NCI-H1417 treated with DMSO at 0.1 percent for 48 hours (cell line): ENCODE measurements at places on chromosomes 2 and 18.

DNA sequence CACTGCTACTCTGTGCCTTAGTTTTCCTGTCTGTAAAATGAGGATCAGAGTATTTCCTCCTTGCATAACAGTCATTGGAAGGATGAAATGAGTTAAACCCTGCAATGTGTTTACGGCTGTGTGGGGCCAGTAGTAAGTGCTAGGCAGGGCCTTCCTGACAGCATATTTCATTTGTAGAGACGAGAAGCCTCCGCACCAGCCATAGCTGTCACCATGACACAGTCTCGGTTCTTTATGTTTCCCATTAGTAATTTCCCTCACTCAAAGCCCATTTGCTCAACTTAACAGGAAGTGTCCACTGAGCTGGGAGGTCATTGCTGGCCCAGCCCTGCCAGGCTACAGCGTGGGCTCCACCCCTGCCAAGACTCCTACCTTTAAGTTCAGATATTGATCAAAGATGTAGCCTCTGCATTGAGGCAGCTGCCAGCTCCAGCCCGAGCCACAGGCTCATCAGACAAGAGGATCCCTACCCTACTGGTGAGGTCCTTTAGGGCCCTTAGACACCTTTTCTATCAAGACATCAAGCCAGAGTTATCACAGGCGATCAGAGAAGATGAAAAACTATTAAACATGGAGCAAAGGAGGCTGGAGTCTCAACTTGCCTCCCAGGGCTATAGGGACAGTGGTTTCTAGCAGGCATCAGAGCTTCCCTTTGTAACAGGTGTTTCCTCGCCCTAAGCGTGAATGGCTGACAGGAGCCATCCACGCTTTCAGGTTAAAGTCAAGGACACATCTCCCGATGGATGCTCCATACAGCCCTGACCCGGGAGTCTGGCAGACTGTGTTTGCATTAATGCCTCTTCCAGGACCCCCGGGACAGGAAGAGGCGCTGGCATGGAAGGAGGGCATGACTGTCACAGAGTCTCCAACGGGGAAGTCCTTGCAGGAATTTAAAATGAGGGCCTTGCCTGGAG is 251.7 kb downstream of the NDUFA10 start:
- no peak for DNase-seq

GRCh38 chr18:44541159-44541558 is 139.5 kb upstream of the SETBP1 start:
- no peak for DNase-seq

DNA sequence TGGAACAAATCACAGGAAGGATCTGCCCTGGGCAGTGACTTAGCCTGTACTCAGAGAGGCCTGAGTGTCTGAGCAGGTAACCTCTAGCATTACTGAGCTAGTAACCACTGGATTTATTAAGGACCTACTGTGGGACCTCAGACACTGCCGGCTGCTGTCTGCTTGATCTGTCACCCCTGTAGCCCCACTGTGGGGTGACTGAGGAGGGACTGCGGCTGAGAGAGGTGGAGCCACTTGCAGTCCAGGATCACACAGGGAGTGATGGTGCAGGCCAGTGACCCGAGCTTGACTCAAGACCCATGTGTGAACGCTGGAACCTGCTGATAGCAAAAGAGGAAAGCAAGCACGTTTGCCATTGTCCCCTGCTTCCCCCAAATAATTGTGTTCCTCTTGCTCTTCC is 15.6 kb downstream of the CHMP1B start:
- no peak for DNase-seq

DNA sequence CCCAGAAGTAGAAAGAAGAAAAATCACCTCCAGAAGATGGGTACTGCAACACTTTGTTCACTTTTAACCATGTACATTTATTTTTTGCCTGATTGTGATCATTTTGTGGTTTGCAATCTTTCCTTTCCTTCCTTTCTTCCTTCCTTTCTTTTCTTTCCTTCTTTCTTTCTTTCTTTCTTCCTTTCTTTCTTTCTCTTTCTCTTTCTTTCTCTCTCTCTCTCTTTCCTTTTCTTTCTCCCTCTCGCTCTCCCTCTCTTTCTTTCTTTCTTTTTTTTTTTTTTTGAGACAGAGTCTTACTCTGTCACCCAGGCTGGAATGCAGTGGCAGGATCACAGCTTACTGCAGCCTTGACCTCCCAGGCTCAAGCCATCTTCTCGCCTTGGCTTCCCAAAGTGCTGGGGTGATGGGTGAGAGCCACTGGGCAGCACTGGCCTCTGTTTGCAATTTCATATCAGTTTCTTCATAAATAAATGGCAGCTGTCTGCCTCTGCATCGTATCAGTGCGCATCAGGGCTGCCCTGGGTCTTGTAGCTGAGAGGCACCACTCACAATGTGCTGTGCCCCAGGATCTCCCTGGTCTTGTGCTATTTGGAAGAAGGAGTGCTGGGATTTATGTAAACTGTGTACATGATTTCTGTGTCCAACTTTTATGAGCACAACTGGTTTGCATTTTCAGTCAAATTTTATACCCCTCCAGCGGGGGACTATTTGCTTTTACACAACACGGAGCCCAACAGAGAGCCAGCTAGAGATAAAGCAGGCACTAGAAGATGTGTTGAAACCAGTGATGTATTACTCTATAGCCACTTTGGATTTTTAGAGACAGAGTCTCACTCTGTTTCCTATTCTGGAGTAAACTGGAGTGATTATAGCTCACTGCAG is 6.9 kb upstream of the LIMS2 start:
- no peak for DNase-seq

GRCh38 chr2:159595410-159596046 is 20.8 kb downstream of the BAZ2B start:
- no peak for DNase-seq

DNA sequence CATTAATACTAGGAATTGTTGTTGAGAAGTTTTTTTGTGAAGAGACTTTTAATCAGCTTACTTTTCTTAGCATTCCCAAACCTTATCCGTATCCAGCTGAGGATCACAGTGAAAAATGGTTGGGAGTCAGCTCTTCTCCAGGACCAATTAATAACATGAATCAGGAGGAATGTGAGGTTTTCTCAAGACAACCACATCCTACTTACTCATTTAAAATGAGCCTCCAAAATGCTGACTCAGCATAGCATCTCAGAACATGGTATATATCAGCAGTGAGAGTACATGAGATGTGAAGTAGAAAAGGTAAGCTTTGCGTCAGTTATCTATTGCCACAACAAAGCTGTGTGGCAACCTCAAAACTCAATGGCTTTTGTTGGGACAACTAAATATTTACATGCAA is 140.3 kb downstream of the NRP2 start:
- DNase-seq = no peak

DNA sequence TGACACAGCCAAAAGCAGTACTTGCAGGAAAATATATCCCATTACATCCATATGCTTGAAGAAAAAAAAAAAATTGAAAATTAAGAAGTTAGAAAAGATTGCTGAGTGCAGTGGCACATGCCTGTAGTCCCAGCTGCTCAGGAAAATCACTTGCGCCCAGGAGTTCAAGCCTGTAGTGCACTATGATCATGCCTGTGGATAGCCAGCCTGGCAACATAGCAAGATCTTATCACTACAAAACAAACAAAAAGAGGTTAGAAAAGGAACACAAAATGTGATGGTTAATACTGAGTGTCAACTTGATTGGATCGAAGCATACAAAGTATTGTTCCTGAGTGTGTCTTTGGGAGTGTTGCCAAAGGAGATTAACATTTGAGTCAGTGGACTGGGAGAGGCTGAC is 361.9 kb downstream of the NYAP2 start:
- no peak for DNase-seq

- DNase-seq = no peak
These were observed 749.3 kb downstream of the TRIB2 start for GRCh38 chr2:13466076-13466475.

- DNase-seq = no peak
These were observed 21.7 kb downstream of the KIAA1328 start for GRCh38 chr18:36850527-36851201.

DNA sequence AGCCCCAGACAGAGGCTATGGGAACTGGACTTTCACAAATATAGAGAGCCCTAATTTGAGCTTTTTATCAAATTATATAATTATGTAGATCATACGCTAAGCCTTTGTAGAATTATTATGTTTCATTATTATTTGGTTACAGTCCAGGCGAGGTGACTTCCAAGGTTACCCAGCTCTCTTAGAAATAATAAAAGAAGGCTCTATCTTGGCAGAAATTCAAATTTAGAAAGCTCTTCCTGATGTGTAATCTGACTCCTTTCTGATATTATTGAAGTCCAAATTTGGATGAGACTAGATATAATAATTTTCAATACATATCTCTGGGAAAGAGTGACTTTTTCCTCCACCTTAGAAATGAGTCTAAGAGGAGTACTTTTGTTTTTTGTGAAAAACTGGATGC is 4.8 kb upstream of the SLC38A11 start:
- no peak for DNase-seq

- DNase-seq = no peak
These were observed 288.6 kb downstream of the NDUFA10 start for GRCh38 chr2:239736358-239737143.

GRCh38 chr2:145350011-145350410 is 830.1 kb upstream of the ZEB2 start:
- DNase-seq = no peak

DNA sequence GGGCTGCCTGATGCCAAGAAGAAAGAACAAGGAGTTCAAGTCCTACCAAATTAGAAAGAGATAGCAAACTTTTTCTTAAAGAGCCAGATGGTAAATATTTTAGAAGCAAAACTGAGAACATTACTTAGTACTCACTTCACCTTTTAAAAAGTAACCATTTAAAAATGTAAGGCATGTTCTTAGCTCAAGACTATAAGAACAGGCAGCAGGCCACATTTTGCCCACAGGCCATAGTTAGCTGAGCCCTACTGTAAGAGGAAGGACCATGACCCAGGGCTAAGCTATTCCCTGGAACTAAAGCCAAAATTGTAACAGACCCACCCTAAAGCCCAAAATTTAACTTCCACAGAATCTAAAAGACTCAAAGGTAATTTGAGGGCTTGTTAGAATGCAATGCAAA is 31.3 kb downstream of the USP40 start:
- no peak for DNase-seq

DNA sequence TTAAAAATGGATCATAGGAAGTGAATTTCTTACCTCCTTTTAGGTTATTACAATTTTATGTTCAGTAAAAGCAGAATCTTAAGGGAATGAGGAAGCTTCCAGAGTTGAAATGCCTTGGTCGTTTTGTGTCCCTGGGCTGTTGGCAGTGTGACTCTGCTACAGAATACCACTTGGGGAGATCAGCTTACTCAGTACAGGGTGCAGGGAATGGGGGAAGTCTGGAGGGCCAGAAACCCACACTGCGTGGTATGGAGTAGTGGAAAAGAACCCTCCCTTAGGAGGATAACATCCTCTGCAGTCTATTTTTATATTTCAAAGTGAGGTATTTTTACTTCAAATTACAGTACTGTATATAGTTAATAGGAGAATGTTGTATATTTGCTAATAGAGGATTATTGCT is 51.1 kb downstream of the R3HDM1 start:
- DNase-seq = no peak

- no peak for DNase-seq
These were observed 6.1 kb downstream of the DOK1 start for GRCh38 chr2:74560591-74560990.

- no peak for DNase-seq
These were observed 124.8 kb downstream of the SCG2 start for GRCh38 chr2:223477318-223477717.

- no peak for DNase-seq
These were observed 46.8 kb upstream of the FAM98A start for GRCh38 chr2:33645861-33646260.

DNA sequence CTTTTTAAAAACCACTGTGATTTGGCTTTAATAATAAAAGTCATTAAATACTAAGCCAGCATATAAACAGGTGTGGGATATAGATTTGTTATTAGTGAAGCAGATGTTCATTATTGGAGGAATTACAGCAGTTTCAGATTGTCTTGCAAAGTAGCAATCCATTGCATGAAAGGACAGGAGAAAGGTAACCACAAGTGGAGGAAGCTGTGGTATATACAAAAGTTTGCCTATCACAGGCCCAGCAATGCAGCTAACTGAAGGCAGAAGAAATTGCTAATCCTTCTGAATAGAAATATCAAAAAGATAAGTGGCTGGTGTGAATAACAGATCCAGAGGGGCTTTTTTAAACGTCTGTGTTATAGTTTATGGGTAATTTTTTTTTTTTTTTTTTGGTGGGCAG is 199.4 kb downstream of the ZNF385B start:
- no peak for DNase-seq

DNA sequence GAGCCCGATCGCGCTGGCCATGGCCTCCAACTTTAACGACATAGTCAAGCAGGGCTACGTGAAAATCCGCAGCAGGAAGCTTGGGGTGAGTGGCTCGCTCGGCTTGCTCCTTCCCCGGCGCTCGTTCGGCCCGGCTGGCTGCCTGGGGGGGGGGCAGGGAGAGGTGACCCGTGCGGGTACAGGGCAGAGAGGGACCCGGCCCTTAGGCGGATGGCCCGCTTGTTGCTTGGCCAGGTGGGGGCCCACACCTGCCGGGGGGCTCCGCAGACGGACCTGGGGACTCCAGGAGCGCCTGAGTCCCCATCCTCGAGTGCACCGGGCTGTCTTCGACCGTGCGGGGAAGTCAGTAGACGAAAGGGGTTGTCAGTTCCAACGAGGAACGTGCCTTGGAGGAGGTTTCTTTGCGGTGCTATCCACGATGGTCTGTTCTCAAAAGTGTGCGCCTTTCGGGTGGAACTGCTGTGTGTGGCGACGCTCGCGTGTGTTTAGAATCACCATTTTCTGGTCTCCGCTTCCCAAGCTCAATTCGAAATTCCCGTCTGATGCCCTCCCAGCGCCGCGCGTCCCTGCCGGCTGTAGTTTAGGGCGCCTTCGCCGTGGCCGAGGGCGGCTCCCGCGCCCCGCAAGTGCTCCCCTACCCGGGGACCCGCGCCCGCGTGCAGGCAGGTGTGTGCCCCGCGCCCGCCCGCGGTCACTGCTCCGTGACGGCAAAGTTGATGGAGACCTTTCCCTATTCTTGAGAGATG is 711 bp downstream of the DOK6 start:
- no peak for DNase-seq

DNA sequence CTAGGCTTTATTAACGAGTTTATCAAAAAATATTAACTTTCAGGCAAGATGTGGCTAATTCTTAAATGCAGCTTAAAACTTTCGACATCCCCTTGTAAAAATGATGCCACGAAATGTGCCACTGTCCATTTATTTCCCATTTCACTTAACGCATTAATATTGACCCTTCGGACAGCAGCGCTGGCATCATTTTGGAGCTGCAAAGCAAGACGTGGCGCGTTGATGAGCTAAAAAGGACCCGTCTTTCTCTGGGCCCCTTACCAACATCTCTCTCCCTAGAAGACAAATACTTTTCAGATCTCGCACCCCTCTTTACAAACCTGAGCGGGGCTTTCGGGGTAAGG is 367.9 kb downstream of the MTX2 start:
- DNase-seq = no peak
